ENCODE measurements at places on chromosomes 3 and 15. TPM values are rescaled to one million over a fixed set of nuclear protein-coding genes. Genes with fewer than 3 reads are reported as not detected.

GOLGA8T gene
- total RNA-seq = not detected

MAP3K13 gene
- 28.7 TPM for total RNA-seq

CLEC3B gene
- 199 TPM for total RNA-seq

GPR62 gene
- not detected for total RNA-seq

GUCA1C gene
- total RNA-seq = not detected

CCR1 gene
- total RNA-seq = not detected

GABRB3 gene
- total RNA-seq = not detected

GXYLT2 gene
- total RNA-seq = 0.58 TPM

CHRM5 gene
- not detected for total RNA-seq

ADGRG7 gene
- not detected for total RNA-seq

ZNF445 gene
- 8.0 TPM for total RNA-seq

CD86 gene
- total RNA-seq = 6.6 TPM

ZNF35 gene
- 2.3 TPM for total RNA-seq

HIGD2B gene
- total RNA-seq = not detected

GOLGA8G gene
- not detected for total RNA-seq

PLSCR5 gene
- not detected for total RNA-seq

PRTG gene
- total RNA-seq = 0.89 TPM

PPP1R2 gene
- total RNA-seq = 102 TPM

ZPLD1 gene
- total RNA-seq = not detected

APOD gene
- 941 TPM for total RNA-seq

ZNF80 gene
- total RNA-seq = not detected

PPP1R14D gene
- not detected for total RNA-seq

CRYBG3 gene
- 57.6 TPM for total RNA-seq
